Activated CD4-positive, alpha-beta T cell treated with anti-CD3 and anti-CD28 coated beads for 4 hours (primary cell): ENCODE measurements at places on chromosomes 1 and 21.
A peak's percentile ranks its signal among the peaks of the same experiment; 100 is the strongest.

DNA sequence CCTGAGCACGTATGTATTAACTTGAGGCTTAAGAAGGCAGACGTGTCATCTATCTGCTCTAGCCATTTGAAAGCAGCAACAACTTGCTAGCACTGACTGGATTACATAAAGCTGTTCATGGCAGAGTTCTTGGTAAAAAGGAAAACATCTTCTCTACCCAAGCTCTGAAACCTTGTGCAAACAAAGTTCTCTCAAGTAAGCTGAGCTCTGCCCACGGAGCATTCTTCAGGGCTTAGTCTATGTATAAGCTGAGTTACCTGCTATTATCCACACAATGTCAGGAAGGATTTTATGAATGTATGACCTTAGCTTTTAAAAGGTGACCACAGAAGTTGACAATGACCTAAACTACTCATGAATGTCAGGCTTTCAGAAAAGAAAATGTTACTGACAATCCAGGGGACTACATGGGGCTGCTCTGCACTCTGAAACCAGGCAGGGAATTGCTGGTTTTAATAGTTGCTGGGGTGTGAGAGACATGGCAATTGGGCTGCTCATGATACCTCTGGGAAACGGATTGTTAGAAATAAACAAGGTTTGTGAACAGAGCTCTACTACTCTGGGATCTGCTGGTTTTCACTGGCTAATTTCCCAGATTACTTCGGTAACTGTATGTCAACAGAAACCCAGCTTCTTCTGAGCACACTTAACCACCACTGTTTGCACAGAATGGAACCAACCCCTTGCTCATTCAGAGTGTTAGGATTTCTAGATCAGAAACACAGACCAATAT, 29.6 kb upstream of the CCN1 start:
- DNase-seq = no peak

DNA sequence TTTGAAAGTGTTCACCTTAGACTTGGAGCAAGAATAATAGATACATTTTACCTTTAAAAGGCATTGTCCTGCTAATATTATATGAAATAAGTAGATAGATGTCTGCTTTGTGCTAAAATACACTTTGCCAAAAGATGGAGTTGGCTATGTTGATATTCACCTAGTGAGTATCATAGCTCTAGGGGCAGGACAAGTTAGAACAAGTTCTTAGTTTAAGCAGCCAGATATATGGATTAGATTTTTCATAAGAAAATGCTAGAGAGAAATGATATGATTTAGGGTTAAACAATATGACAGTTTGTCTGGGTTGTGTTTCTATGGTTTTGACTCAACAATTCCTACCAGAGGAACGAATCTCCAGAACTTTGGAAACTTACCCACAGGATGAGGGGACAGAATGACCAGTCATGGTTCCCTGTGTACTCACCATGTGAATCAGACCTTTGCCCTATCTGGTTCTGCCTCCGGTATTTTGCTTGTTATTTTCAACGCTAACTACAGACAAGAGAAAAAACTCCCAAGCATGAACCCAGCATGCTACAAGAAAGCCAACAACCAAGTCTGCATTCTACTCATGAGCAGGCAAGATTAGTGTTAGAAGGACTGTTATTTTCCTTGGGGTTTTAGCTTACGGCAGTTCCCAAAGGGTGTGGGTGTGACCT, 1.7 kb downstream of the F5 start:
- DNase-seq = peak; percentile 31

DNA sequence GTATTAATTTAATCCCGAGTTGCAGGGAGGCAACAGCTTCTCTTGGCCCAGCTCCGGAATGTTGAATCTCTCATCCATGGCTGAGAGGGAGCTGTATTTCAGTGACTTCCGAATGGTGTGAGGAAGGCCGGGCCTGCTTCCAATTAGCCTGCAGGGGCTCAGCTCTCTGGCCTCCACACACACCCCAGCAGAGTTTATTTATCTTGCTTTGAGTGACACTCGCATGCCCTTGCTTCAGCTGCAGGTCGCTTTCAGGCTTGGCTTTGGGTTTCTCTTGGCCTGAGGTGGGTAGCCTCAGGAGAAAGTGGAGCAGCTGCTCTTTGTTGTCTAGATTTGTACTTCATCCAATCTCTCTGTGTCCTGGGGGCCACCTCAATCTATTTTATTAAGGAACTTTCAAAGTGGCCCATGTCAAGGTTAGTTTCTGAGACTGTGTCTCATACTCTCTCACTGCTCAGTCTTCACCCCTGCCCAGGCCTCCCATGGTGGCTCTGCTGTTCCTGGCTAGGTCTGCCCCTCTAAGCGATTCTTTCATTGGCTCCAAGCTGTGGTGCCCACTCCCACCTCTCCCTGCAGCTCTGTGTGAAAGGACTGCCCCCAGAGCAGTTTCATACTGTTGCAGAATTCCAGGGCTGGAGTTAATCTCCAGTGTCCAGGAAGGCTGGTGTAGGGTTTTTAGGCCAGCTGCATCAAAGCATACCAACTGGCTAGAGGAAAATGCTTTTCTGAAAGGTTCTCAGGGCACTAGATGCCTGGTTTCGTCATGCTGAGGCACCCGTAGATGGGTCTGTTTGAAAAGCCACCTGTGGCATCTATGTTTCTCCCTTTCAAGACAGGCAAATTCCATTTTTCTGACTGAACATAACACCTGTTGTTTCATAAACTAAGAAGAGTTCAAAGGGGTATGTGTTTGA, 153.5 kb downstream of the PLXNA2 start:
- DNase-seq = no peak

DNA sequence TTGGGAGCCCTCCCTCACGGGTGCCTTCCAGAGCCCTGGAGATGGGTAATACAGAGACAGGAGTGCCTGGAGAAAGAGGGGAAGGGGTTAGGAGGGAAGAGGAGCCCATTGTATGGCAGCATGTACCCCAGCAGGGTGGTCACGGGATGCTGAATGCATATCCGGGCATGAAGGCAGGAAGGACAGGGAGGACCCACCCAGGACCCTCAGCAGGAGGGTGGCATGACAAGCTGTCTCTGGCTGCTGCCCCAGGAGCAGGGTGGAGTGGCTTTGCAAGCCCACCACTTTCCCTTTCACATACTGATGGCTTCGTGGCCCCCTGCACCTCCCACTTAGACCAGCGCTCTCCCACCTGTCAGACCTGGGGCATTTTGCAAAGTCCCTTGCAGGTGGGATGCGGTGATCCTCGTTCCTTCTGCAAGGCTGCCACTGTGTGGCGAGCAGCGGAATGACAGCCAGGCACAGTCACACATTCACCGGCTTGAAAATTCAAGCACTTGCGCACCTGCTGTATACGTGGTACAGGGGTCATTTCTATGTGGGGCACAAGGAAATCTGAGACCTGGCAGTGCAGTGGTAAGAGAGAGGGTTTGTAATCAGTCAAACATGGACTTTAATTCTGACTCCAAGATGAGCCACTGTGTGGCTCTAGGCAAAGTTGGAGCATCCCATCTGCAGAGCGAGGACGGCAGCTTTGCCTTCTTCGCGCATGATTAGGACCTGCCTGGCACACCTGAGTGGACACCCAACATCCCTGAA, 53.2 kb upstream of the TMEM51 start:
- peak; percentile 15 for DNase-seq

DNA sequence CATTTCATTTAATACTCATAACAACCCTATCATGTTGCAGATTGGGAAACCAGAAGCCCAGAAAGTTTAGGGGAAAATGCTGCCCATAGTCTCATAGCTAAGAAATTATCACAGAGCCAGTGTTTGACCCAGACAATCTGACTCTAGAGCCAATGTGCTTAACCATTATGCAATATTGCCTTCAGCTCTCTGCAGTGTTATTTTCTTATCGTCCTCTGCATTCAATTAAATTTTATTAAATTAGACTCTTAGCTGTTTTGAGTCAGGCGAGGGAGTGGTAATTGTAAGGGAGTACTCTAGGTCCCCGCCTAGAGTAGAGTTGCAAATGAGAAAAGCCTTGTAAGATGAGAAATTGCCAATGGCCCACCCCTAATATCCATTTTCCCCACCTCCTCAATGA, 191.1 kb downstream of the TTLL7 start:
- DNase-seq = no peak

- DNase-seq = no peak
These were observed 50.8 kb upstream of the POU3F1 start for GRCh38 chr1:38097284-38097898.

- DNase-seq = no peak
These were observed 109.2 kb upstream of the IFFO2 start for GRCh38 chr1:19065526-19066247.

GRCh38 chr1:183675381-183675780, 22.3 kb upstream of the APOBEC4 start:
- no peak for DNase-seq

DNA sequence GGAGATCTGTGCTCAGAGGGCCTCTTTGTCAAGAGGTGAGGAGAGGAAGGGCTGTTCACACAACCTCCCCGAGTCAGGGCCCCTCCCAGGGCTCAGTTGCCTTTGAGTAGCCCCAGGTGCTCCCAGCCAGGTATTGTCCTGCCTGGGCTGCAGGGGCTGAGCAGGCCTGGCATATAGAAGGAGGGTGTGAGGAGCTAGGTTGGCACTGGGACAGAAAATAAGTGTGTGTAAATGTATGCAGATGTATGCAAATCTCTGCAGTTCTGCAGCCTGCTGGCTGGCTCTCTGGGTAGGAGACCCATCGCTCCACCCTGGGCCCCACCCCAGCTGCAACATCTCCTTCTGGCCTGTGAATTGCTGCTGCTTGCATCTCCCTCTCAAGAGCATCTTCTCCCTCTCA, 52.4 kb downstream of the NAV1 start:
- no peak for DNase-seq

GRCh38 chr1:108016451-108016920, 51.5 kb upstream of the VAV3 start:
- no peak for DNase-seq

- no peak for DNase-seq
These were observed 37.1 kb downstream of the NEXN start for GRCh38 chr1:77925518-77925917.

DNA sequence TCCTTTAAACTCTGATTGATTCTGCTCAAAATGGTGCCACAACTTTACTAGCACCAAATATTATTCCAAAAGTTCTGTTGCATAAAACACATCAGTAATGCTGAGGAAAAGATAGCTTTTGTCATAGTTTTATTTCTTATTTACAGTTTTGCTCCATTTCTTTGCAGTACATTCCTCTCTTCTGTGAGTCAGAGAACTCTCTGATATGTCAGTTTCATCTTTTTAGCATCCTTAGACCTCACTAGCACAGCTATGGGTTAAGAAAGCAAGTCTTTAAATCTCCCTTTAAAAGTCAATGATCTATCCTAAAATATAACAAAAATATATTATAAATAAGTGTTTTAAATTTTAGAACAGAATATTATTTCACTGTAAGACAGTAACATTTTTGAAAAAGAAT, 356.6 kb upstream of the SNX7 start:
- no peak for DNase-seq

DNA sequence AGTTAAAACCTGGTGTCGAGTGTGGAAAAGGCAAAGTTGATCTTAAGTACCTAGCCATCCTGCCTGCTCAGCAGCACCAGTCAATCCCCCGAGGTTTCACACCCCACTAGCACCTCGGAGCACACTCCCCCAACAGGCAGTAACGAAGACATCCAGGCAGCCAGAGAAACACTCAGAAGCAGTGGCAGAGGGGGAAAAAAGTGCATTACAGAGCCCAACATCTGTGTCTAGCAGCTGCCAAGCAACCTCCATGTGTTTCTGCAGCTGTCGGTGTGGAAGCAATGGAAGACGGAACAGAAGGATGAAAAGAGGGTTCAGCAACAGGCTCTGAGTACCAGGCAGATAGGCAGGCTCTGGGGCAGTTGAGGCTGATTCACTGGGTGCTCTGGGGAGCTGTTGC, 73.4 kb upstream of the PROX1 start:
- DNase-seq = no peak

DNA sequence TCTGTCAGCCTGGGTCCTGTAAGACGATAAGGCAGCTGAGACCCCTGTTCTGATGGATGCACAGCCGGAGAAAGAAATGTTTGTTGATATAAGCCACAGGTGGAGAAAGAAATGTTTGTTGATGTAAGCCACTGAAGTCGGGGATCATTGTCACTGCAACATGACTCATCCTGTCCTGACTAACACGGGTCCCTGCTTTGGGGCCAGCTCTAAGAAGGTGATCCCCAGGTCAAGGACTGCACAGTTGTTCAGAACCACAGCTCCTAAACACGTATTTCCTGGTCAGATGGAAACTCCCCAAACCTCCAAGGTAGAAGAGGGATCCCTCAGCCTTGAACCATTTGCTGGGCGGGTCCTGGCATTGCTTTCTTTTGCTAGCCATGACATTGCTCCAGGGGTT, 86.4 kb upstream of the IGSF21 start:
- DNase-seq = no peak

GRCh38 chr1:185528084-185528676, 206.0 kb upstream of the HMCN1 start:
- no peak for DNase-seq

- no peak for DNase-seq
These were observed 48.7 kb upstream of the KIF1B start for GRCh38 chr1:10161541-10162290.

GRCh38 chr1:153346077-153346723, 2.4 kb downstream of the PGLYRP4 start:
- no peak for DNase-seq

GRCh38 chr1:23575226-23575810, 16.0 kb upstream of the ID3 start:
- DNase-seq = no peak

GRCh38 chr1:236864211-236864610, 69.1 kb downstream of the MTR start:
- no peak for DNase-seq

DNA sequence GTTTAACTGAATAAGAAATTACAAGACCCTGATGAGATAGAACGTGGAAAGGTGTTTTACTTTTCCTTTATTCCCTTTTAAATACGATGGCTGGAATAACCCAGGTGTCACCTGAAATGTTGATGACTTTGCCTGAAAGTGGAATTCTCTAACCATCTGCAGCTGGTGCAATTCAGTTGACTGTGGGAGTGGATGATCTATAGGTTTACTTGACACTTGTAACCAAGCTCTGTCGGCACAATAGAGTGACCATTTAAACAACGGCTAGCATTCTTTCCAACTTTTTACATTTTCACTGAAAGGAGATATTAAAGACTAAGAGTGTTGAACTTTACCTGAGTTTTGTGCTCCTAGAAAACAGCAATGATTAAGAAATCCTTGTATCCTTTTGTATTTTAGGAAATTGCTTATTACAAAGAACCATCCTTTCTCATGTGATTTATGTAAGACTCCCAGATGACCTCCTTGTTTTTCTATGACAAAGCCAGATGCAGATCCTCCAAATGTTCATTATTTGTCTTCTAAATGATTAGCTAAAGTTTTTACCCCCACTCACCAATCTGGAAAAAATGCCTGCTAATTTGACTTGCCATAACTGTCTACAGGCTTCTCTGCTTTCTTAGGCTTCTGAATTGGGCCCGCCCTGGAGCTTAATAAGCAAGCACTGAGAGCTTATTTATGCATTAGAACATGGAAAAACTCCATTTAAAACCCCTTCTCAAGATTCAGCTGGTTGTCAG, 129.5 kb upstream of the LRRC7 start:
- no peak for DNase-seq
